Germinal center (tissue), 1 donor: ENCODE measurements at places on chromosomes 6 and 20.

GRCh38 chr6:46129291-46129628, 529 bp upstream of the ENPP4 start:
- DNase-seq: no peak

DNA sequence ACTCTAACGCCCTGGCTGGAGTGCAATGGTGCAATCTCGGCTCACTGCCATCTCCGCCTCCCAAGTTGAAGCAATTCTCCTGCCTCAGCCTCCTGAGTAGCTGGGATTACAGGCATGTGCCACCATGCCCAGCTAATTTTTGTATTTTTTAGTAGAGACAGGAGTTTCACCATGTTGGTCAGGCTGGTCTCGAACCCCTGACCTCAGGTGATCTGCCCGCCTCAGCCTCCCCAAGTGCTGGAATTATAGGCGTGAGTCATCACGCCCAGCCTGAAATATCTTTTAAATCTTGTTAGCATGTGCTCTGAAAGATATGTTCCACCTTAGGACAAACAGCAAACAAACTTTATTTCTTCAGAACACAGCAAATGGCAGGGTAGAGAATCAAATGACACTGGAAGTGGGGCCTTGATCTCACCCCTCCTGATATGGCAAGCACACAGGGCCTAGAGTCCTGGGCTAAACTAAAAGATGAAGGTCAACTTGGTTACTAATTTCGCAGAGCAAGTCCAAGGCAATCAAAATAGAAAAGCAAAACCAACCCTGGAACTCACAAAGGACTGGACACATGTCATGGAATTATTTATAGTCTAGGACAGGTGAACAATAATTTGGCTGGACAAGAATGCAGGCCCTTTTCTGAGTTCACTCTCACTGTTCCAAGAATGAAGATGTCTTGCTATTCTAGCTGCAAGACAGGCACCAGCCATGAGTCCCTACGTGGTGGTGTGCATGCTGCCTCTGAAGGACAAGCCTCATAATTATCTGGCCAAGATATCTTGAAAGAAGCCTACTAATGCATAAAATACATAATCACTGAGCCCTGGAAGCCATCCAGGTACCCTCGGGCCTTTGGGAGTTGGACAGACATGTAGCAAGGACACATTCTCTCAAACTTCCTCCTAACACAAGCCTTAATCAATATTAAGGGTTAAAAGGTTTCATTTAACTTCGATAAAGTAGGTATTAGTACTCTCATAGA, 35.6 kb downstream of the B4GALT5 start:
- DNase-seq: no peak

GRCh38 chr6:5167501-5167900, 82.4 kb downstream of the PPP1R3G start:
- DNase-seq: no peak

DNA sequence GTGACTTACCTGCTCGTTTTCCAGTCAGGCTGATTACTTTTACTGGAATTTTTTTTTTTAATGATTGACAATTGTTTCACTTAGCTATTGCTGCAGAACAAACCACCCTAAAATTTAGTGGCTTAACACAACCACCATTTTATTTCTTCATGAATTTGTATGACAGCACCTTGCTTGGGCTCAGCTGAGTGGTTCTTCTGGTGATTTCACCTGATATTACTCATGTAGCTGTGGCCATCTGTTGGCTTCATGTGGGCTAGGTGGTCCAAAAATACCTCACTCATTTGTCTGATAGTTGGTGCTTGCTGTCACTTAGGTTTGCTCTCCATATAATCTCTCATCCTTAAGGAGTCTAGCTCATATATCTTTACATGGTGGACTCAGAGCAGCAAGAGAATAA, 5.3 kb downstream of the ISM1 start:
- DNase-seq: no peak

DNA sequence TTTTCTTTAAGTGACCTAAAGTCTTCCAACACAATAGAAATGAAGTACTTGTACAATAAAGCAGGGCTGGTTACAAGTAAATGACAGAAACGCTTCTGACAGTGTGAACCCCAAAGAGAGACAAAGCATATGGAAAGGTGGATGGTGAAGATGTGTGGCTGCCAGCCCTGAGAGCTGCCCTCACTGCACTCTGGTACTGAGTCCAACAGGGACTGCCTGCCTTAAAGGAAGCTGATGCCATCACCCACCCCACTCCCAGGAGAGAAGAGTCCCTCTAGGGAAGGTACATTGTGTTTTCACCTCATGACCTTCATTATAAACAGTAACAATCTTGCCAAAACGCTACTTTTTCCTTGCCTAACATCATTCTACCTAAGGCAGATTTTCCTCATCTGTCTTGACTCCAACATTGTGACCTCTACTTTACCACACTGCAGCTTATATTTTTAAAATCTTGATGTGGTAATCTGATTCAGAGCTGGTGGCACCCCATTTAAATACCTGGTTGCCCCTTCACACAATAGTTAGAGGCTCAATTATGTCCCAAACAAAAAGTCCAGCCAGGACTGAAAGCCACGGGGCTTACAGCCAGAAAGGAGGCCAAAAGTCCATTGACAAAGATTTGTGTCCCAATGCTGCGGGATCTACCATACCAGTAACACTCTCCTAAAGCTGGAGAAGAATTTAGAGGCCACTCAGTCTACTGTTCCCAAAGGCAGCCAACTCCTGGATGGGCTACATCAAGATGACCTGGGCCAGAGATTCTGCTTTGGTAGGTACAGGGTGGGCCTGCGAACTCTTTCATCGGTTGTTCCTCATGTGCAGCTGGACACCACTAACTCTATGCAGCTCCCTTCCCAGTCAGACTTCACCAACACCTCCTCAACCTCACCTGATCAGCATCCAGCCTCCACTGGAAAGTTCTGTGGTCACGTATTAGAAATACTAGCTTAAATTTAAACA, 4.4 kb downstream of the APMAP start:
- no peak for DNase-seq

GRCh38 chr6:153994811-153995210, 44.2 kb upstream of the OPRM1 start:
- no peak for DNase-seq

GRCh38 chr6:56637640-56638039, 5.0 kb downstream of the DST start:
- no peak for DNase-seq

DNA sequence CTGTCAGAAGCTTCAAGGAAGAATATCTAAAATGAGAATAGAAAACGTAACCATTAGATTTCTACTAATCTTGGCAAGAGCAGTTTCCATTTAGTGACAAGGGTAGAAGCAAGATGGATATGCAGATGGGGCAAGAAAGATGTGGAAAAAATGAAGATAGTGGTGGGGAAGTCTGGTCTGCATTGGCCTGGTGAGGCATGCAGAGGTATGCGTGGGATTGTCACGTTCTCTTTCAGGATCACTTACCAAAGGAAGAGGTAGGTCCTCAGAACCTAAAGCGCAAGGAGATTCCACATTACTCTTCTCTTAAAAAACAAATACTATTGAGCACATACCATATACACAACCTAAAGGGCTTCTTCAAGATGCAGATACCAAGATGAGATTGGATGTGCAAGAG, 238.7 kb downstream of the UST start:
- no peak for DNase-seq

- no peak for DNase-seq
Observed at GRCh38 chr6:129730477-129731165, 20.6 kb upstream of the ARHGAP18 start.

DNA sequence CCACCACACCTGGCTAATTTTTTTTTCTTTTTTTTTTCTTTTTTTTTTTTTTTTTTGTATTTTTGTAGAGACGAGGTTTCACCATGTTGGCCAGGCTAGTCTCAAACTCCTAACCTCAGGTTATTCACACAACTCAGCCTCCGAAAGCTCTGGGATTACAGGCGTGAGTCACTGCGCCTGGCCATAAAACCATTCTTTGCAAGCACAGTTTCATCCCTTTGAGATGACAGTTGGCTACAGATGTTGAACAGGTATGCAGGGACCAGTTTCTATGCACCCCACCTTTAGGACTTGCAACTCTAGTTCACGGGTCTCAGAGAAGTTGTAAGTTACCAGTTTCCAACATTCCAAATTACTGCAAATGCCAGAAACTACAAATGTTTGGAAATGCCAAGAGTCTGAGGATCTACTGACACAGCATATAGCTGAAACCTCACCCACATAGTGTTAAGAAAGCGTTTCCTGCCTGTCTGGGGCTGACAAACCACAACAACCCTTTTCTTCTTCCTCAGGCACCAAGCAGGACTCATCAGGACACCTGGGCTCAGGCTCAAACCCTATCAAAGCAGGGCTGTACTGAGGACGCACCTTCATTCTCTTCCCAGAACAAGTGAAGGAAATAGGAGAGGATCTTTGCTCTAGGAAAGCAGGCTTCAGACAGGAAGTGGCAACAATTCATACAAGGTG, 22.9 kb downstream of the ARHGAP18 start:
- DNase-seq: no peak

- no peak for DNase-seq
Observed at GRCh38 chr6:22966691-22967422, 397.5 kb downstream of the HDGFL1 start.

GRCh38 chr6:15773806-15774410, 111.1 kb upstream of the DTNBP1 start:
- no peak for DNase-seq

DNA sequence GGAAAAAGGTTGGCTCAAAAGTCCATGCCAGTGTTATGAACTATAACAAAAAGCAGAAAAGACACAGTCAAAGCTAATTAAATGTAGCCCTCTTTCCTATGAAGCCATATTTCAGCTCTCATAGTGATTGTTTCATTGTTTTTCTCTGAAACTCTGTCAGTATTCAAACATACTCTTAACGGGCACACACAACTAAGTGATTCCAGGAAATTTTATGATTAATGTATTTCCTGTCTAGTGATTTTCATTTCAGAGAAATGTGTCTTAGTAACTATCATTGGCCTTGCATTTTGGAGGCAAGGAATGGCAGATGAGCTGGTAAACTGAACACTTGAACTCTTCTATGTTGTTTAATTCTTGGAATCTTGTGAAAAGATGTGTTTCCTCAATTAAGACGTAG, 68.0 kb downstream of the CLVS2 start:
- no peak for DNase-seq

DNA sequence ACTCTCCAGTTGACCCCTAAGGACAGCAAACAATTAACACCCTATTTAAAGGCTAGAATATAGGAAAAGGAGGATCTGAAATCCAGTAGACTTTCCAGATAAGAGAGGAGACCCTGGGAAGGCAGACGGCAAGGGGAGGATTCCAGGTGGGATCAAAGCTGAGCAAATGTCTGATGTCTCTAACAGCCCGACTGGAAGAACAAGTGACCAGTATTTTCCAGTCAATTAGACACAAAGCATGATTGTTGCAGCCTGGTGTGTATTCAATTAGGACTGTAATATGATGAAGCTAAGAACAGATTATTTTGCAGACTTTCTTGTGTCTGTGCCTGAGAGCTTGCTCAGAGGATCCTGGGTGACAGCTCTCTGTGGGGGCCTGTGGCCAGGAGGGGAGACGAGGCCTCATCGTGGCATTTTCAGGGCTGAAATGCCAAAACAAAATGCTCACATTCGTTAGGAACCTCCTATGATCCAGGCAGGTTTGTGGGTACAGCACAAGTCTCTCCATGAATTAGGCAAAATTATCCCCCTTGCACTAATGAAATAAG, 471.8 kb upstream of the AGPAT4 start:
- DNase-seq: no peak

DNA sequence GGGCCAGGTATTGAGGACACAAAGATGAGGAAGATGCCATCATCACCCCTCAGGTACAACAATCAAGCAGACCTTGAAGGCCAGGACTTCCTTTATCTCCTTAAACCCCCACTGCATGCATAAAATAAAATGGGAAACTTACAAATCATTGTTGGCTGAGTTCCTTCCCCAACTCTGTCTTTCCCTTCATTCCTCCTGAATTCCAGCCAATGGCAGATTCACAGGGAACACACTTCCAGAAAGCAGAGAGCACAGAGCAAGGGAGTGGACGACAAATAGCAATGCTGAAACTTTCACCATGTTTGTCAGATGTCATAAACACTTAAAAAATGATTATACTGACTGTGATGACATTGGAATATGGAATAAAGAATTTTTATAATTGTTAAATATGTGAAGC, 37.3 kb upstream of the NXT1 start:
- no peak for DNase-seq

DNA sequence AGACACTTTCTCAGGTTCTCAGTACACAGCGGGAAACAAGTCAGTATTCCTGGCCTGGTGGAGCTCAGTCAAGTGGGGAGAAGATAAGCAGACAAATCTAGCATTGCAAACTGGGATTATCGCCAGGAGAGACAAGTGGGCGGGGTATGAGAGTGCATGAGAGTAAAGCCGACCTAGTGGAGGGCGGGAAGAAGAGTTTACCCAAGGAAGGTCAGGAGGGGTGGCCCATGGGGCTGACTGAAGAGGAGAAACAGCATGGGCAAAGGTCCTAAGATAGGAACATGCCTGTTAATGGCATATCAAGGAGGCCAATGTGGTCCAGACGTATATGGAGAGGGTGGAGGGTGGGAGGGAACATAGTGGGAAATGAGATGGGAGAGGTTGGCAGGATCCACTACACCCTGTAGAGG, 12.4 kb upstream of the CSNK2A1 start:
- DNase-seq: no peak

DNA sequence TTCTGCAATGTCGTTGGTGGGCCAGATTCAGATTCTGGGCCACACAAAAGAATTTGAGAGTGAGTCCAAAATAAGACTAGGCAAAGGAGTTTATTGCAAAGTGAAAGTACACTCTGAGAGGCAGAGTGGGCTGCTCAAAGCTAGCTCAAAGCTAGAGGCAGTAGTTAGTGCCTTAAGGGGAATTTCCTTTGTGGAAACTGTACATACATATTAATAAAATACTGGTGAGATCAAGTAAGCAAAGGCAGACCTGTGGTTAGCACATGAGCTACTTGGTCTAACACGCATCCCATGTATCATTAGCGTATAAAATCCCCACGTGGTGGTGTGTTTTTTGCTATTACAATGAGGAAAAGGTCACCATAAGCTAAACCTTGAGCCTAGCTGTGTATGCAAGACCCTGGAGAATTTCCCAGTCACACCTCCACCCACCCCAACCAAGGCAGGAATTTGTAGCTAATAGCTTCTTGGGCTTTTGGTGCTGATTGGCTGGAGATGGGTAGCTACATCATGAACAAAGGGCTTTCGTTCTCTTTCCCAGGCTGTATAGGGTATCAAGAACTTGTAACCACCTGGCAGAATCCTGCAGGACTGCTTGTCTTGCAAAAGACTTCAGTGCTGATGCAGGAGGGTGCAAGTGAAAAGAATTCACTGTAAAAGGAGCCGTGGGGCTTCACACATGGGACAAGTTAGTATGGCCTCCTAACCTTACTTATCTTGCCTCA, 14.7 kb upstream of the TRIM26 start:
- DNase-seq: no peak

DNA sequence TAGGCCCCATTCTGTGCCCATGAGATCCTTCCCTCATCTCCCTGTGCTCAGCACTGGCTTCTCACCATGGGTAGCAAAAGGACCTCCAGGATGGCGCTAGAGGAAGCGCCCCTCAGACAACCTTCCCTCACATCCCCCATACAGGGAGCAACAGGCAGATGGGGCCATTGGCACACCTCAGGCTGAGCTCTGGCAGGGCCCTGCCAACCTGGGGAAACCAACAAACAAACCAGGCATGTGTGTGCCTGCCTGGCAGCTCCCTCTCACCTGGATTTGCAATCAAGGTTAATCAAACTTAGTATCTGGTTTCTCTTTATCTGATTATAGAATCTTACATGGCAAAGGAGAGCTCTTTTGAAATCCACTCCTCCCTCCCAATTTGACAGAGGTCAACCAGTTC, 134.9 kb downstream of the SLC23A2 start:
- DNase-seq: no peak
